ENCODE measurements at places on chromosomes 12 and 14.

- DNase-seq: peak; percentile 89
These were observed 25.1 kb downstream of the MEG3 start for GRCh38 chr14:100850841-100851585.

GRCh38 chr12:57175428-57176138, 28.2 kb upstream of the LRP1-AS start:
- DNase-seq: peak; percentile 76

DNA sequence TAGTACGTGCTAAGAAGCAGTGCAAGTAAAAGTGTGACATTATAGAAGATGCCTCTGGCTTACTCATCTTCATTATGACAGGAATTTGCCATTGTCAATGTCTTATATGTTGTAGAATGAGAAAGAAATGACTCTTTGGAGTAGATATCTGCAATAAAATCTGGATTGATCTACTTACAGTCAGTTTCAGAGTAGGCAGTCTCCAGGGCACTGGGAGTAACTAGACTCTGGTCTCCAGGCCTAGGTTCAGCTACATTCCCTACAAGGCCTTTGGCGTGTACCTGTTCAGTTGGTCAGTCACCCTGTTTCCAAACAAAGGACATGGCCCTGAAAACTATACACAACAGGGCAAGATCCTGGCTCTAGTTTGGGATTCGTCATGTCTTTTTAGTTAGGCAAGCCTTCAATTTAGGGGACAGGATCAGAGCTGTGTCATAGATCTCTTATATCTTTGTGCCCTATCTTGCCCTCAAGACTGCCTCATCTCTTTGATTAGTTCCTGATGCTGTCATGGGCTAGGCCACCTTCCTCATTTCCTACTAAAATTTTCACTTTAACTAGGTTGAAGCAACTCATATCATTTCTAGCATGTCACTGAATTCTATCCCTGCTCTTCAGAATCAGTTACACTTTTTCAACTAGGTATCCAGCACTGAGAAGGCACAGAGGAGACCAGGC, 410.0 kb downstream of the RAD51B start:
- DNase-seq: no peak

GRCh38 chr12:41917938-41918341, 226.7 kb downstream of the GXYLT1 start:
- DNase-seq: no peak

GRCh38 chr12:108605000-108605689, 7.3 kb upstream of the TMEM119 start:
- DNase-seq: no peak

DNA sequence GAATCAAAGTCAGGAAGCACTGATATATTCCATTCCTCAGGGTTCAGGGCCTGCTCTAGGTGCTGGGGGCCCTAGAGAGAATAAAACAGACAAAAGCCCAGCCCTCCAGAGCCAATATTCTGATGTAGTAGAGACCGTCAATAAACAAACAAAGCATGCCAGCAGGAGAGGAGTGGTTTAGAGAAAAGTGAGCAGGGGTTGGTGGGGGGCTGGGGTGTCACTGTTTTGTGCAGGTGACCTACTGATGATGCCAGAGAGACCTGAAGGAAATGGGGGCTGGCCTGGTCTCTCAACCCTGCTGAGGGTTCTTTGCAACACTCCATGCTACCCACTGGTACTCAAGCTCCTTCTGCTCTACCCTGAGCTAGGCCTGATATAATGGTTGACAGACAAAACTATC, 26.5 kb downstream of the IL26 start:
- no peak for DNase-seq

DNA sequence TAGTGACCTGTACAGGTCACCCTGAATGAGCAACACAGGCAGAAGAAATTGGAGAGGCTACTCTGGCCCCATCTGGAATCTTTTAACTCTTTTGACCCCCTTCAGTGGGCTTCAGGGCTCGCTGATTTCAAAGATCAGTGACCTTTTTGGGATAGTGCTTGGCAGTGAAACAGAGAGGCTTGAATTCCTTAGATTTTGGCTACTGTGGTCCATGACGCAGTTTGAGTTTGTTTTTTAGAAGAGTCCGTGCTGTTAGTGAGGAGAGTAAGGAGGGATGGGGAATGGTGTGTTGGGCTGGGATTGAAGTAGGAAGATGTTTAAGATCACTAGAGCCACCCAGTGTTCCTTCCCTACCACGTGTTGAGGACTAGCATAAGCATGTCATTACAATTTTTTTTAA, 16.5 kb downstream of the TMEM30B start:
- no peak for DNase-seq

Measured in activated CD4-positive, alpha-beta T cell treated with anti-CD3 and anti-CD28 coated beads, Interleukin-2, amount 50 U/mL, for 48 hours (primary cell).